ENCODE measurements at places on chromosomes 11 and 22. TPM values are rescaled to one million over a fixed set of nuclear protein-coding genes. Genes with fewer than 3 reads are reported as not detected.

- no peak for DNase-seq
Observed at GRCh38 chr11:121933694-121934093, 182.3 kb downstream of the BLID start.

GRCh38 chr11:9150926-9151325, 59.5 kb upstream of the SCUBE2 start:
- no peak for DNase-seq

- peak; percentile 59 for DNase-seq
Observed at GRCh38 chr11:110298301-110298765, 1.9 kb upstream of the RDX start.

The OR5A1 gene
- not detected for total RNA-seq

The OR52H1 gene
- not detected for total RNA-seq

The PATE4 gene
- not detected for total RNA-seq

- DNase-seq, result no peak
Observed at GRCh38 chr11:69603111-69603836, 37.7 kb upstream of the CCND1 start.

The ZNF280B gene
- 0.96 TPM for total RNA-seq

DNA sequence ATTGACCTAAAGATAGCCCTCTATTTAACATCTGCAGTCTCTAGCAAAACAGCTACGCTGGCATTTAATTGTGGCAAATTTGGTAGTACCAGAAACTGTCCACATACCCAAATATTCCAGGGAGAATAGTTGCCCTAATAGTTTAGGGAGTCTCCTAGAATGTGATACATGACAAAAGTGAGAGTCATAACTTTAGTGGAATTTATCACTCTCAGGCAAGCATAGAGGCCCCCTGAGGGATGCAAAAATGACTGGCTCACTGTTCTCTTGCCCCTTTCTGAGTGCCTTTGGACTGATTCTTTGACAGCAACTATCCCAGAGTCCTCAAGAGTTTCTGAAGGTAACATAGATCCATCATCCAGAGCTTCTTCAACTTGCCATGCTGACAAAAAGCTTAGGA, 2.3 kb upstream of the OR51B4 start:
- DNase-seq, result no peak

GRCh38 chr11:87081358-87081757, 43.6 kb downstream of the TMEM135 start:
- no peak for DNase-seq

DNA sequence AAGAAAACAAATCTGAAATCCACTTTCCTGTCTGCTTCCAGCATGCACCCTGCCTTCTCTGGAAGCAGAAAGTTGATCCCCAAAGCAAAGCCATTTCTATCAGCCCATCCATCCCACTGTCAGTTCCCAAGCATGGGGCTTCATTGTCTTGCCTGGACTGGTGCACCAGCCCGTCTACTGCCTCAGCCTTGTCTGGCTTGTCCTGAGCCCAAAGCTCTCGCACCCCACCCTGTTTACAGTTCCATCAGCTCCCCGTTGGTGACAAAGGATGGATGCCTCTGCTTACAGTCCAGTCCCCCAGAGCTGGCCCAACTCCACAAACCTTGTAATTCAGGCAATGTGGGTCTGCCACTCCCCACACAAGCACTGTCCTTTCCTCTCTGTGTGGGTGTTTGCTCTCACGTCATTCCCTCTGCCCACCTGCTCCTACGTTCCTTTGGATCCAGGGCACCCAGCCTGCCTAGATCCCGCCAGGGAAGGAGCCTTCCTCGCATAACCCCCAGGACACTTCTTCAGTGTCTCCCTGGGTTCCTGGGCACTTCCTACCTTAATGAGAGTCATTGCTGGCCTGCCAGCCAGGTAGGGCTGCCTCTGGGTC, 38.8 kb downstream of the FBLN1 start:
- DNase-seq, result no peak

The SOX6 gene
- 0.49 TPM for total RNA-seq

The SCGB1C1 gene
- total RNA-seq, result not detected

DNA sequence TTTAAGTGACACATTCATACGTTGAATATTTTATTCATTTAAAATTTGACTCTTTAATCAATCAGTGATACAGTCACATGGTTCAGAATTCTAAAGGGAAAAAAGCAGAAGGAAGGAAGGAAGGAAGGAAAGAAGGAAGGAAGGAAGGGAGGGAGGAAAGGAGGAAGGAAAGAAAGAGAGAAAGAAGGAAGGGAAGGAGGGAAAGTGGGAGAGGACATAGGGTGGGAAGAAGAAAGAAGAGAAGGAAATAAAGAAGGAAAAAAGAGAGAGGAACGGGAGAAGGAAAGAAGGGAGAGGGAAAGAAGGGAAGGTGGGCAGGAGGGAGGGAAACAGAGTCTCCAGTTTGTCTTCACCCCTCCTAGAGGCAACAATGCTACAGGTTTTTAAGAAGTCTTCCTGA, 518.6 kb downstream of the MIAT start:
- DNase-seq, result no peak

DNA sequence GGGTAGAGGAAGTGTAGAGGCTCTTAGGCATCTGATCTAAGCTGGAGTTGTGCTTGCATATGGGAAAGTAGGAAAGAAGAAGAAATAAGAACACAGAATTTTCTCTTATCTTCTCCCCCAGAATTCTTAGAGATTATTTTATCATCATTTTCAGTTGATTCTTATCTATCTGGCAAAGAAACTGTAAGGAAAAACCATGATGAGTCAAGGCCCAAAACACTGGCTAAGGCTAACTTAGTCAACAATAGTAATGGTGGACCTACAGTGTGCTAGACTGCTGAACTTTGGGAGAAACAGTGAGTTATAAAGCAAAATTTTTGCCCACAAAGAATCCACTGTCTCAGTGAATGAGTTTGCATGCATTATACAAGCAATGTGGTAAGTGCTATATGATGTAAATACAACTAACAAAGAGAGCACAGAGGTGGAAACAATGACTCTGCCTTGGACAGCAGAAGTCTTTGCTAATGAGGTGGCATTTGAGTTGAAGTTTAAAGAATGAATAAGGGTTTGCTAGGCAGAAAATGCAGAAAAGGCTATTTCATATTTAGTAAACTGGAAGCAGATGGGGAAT, 344.5 kb upstream of the PLET1 start:
- peak; percentile 55 for DNase-seq

The GTSE1 gene
- 21.5 TPM for total RNA-seq

DNA sequence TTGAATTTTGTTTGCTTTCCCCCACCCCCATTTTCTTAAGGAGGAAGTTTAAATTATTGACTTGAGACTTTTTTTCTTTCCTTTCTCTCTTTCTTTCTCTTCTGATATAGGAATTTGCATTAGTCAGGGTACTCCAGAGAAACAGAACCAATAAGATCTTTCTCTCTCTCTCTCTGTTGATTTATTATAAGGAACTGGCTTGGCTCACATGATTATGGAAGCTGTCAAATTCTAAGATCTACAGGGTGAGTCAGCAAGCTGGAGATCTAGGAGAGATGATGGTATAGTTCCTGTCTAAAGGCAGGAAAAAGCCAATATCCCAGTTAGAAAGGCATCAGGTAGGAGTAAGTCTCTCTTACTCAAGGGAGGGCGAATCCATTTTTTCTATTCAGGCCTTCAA, 64.0 kb downstream of the CCDC81 start:
- DNase-seq, result peak; percentile 44

DNA sequence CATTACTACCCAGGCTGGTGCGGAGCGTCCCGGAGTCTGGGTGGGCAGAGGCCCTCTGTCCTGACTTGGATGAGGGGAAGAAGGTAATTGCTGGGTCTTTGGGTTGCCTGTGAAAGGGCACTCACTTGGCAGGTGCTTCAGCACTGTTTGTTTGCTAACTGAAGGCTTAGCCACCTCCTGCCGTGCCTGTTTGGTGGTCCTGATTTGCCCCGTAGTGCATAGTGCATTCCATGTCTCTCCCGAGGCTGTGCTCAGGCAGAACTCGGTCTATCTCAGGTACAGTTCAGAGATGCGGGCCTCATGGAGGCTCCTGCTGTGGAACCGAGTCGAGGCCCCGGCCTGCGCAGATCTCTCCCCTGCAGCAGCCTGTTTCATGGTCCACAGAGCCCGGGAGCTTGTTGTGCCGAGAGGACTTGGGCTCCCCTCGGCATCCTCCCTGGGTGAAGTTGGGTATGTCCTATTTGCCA, 146.2 kb downstream of the TBC1D22A start:
- DNase-seq, result no peak

The OR51D1 gene
- not detected for total RNA-seq

GRCh38 chr11:98099371-98099770, 921.4 kb upstream of the CNTN5 start:
- peak; percentile 6 for DNase-seq

DNA sequence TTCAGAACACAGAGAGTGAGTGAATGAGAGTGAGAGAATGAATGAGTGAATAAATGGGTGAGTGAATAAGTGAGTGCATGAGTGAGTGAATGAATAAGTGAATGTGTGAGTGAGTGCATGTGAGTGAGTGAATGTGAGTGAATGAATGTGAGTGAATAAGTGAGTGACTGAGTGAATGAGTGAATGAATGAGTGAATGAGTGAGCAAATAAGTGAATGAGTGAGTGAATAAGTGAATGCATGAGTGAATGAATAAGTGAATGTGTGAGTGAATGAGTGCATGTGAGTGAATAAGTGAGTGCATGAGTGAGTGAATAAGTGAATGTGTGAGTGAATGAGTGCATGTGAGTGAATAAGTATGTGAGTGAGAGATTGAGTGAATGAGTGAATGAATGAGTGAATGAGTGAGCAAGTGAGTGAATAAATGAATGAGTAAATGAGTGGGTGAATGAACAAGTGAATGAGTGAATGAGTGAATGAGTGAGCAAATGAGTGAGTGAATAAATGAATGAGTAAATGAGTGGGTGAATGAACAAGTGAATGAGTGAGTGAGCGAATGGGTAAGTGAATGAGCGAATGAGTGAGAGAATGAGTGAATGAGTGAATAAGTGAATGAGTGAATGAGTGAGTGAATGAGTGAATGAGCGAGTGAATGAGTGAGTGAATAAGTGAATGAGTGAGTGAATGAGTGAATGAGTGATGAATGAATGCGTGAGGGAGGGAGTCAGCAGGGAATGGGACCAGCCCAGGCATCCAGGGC, 21.3 kb upstream of the MUC5B start:
- DNase-seq, result peak; percentile 9

The LMO1 gene
- not detected for total RNA-seq

GRCh38 chr22:45430871-45431270, 17.4 kb downstream of the RIBC2 start:
- no peak for DNase-seq

The KCNK4 gene
- total RNA-seq, result not detected

The NRIP3 gene
- 31.8 TPM for total RNA-seq

DNA sequence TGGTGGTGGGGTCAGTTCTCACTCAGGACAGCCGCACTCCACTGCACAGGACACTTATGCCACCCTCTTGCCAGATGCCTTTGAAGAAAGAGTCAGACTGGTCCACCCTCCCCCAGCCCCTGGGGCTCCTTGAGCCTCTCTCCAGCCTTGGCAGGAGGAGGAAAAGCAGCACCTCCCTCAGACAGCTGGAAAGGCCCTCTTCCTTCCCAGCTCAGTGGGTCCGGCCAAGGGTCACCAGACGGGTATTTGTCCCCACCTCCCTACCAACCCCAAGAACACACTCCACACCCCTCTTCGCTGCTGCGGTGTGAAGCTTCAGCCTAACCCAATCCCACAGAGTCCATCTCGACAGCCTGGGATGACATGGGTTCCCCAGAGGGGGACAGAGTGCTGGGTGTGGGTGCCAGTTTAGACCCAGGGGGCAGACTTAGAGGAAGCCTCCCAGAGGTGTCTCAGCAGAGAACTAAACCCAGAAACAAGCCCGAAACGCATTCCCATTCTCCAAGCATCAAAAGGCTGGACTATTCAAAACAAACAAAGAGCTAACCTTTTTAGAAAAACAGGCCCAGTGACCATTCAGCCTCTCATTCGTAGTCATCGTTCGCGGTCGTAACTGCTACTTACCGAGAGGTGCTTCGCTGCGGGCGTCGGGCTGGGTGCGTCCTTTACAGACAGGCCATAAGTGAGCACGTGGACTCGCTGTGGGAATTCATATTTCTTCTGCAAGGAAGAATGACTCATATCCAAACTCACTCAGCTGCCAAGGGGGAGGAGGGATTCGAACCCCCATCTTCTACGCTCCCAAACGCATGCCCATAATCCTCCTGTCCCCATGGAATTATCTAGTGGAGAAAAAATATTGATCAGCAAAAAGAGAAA, 57.5 kb upstream of the ANO1 start:
- DNase-seq, result peak; percentile 81

The TPST2 gene
- total RNA-seq, result 54.2 TPM

The EMSY gene
- total RNA-seq, result 30.7 TPM

The CNGA4 gene
- not detected for total RNA-seq

The MCHR1 gene
- not detected for total RNA-seq

- DNase-seq, result no peak
Observed at GRCh38 chr22:38401336-38402084, 53.5 kb downstream of the KCNJ4 start.

GRCh38 chr22:48948575-48949170, 879.0 kb downstream of the BRD1 start:
- DNase-seq, result no peak

DNA sequence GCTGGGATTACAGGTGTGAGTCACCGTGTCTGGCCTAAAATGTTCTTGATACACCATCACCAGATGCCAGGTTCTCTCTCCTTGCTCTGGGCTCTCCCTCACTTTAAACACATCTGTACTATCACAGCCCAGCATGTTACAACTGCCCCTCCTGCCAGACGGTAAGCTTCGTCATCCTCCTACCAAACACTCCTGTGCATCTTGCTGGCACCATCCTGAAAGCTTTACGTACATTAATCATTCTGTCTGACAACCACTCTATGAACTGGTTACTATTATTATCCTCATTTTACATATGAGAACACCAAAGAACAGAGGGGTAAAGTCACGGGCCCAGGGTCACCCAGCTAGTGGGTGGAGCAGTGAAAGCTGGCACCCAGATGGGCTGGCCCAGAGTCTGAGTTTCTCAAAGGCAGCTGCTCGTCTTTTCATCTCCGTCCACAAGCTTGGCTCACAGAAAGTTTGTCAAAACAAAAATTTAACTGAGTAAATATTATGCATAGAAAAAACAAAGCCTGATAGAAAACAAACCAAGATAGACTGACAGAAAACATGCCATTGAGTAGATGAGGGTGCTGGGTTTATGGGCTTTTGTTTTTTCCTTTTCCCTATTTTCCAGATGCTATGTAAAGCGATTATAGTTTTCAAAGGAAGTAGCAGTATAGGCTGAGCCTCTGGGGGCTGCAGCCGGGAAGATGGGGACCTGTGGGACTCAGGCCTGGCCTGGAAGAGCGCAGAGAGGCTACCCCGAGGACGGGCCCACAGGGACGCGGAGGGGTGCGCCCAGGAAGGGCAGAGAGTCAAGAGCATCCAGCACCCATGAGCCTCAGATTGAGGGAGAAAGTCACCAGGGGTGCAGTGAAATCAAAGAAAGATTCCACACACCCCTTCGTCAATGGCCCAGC, 9.5 kb downstream of the PLA2G6 start:
- peak; percentile 65 for DNase-seq

DNA sequence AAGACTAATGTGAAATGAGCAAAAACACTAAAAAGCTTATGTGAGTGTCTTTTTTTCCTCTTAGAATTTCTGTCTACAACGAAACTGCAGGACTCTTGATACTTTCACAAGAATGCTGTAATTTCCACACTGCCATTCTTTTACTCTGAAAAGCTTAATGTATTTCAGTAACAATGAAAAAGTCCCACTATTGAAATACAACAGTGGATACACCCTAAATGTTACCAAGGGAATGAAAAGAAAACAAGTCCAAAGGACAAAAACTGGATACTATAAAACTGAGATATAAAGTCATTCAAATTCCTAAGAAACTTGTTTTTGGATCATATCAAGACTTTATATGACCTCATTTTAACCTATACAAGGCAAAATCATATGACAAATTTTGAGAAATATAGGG, 77.4 kb downstream of the SOX6 start:
- no peak for DNase-seq
